Ammon's horn (tissue), 1 donor: ENCODE measurements at places on chromosomes 7 and 10.

GRCh38 chr7:139889186-139889871, 60.3 kb downstream of the TBXAS1 start:
- DNase-seq = no peak

DNA sequence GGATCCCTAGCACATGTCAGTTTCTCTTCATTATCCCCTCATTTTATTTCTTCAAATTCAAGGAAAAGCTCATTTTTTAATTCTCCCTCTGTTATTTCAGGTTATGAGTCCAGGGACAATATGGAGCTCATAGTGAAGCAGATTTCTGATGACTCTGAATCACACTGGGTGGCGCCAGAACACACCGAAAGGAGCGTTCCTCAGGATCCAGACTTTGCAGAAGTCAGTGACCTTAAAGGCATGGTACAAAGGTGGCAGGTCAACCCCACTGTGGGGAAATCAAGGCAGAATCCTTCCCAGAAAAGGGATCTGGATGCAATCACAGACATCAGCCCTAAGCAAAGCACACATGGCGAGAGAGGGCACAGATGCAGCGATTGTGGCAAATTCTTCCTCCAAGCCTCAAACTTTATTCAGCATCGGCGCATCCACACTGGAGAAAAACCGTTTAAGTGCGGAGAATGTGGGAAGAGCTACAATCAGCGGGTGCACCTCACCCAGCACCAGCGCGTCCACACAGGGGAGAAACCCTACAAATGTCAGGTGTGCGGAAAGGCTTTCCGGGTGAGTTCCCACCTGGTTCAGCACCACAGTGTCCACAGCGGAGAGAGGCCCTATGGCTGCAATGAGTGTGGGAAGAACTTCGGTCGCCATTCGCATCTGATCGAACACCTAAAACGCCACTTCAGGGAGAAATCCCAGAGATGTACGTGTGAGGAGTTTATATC, 21.4 kb downstream of the ZKSCAN5 start:
- DNase-seq = no peak

DNA sequence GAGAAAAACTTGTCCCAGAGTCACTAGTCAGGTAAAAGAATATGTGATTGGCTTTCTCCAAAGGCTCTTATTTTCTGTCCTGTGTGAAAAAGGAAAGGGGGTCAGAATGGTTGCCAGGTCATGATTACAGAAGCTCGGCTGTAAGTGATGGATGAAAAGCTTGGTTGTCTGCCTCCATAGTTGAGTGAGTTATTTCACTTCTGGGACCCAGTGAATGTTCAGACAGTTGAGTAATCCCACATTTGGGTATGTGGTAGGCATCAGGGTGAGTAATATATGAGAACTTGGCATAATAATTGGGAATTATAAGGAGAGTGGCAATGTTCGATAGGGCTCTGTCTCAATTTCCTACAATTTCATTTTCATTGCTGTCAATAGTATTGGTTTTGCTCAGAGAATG, 72.5 kb downstream of the BBS9 start:
- DNase-seq = no peak

- no peak for DNase-seq
Observed at GRCh38 chr10:131569851-131570715, 258.6 kb upstream of the TCERG1L start.

DNA sequence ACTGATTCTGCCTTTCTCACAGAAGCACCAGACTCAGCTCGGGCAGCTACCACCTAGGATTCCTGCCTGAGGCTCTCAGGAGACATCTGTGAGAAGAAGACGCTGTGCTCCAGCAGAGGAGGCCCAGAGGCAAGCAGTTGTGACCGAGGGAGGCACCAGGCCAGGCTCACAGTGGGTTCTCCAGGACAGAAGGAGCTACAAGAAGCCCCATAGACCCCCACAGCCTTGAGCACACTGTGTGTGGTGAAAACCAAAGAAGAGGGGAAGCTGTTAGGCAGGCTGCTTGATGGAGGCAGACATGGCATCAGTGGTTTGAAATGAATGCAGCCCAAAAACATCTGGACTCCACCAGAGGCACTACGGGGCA, 198.8 kb downstream of the GRID1 start:
- no peak for DNase-seq

DNA sequence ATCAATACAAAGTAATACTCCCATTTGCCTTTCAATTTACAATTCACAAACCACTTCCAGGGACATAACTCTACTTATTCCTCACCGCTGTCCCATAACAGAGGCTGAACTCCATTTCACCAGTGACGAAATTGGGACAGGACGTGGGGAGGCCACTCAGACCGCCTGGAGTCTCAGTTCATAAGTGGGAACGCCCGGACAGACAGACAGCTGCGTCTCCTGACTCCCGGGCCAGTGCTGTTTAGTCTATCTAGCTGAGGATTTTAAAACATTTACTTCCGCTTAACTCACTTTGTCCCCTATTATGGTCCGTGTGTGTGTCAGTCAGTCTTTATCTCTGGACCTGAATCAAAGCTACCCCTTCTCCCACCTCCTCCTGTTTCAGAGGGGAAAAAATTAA, 67.4 kb upstream of the ZNF438 start:
- no peak for DNase-seq

DNA sequence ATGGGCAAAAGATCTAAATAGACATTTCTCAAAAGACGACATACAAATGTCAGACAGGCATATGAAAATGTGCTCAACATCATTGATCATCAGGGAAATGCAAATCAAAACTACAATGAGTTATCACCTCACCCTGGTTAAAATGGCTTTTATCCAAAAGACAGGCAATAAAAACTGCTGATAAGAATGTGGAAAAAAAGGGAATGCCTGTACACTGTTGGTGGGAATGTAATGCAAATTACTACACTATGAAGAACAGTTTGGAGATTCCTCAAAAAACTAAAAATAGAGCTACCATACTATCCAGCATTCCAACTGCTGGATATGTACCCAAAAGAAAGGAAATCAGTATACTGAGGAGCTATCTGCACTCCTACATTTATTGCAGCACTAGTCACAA, 18.0 kb downstream of the GSDME start:
- no peak for DNase-seq

DNA sequence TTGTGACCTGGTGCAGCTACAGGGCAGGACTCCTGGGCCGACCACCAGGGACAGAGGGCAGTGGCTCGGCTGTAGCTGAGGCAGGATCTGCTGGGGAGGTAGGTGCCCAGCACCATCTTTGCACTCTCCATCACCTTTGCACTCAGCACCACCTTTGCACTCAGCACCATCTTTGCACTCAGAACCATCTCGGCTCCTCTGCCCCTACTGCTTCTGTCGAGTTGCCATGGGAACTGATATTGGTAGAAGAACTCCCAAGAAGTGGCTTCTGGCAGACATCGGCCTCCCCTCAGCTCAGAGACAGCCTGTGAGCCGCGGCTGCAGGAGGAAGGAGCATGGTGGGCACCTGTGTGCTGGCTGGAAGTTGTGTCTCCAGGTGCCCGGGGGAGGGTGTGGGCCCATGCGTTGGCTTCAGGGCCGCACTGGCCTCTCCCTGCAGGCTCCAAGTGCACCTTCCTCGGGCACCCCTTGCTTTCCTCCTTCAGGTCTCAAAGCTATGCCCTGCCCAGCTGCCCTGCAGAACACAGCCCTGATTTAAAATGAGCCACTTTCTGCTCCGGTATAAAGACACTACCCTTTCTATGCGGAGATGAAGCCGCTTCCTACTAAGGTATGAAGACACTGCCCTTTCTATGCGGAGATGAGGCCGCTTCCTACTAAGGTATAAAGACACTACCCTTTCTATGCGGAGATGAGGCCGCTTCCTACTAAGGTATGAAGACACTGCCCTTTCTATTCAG, 514.5 kb downstream of the PTPRN2 start:
- no peak for DNase-seq

GRCh38 chr10:110147961-110148360, 59.4 kb upstream of the MXI1 start:
- no peak for DNase-seq

- DNase-seq = no peak
Observed at GRCh38 chr7:156196649-156197048, 384.4 kb upstream of the SHH start.

GRCh38 chr7:46932676-46933424, 649.1 kb downstream of the TNS3 start:
- DNase-seq = no peak

DNA sequence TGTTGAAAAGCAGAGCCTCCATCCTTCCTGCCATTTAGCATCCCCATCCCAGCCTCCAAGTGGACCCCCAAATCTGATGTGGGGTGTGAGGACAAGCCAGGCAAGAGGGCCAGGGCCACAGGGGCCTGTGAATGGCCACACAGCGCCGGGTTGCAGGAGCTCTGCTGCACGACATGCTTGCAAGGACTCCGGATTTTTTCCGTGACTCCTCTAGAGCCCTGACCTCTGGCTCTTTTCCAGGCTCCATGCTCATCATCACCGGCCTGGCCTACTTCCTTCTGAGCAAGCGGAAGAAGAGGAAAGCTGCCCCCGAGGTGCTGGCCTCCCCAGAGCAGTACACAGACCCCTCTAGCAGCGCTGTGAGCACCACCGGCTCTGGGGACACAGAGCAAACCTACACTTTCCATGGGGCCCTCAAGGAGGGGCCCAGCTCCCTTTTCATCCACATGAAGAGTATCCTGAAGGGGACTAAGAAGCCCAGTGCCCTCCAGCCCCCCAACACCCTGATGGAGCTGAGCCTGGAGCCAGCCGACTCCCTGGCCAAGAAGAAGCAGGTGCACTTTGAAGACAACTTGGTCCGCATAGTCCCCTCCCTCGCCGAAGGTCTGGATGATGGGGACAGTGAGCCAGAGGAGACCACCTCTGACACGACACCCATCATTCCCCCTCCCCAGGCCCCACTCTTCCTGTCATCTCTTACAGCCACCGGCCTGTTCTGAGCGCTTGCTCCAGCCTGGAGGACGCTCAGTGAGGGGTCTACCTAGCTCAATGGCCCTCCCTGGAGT, 23.5 kb downstream of the TMEM72 start:
- no peak for DNase-seq

GRCh38 chr7:134747326-134747725, 32.1 kb upstream of the CALD1 start:
- no peak for DNase-seq

DNA sequence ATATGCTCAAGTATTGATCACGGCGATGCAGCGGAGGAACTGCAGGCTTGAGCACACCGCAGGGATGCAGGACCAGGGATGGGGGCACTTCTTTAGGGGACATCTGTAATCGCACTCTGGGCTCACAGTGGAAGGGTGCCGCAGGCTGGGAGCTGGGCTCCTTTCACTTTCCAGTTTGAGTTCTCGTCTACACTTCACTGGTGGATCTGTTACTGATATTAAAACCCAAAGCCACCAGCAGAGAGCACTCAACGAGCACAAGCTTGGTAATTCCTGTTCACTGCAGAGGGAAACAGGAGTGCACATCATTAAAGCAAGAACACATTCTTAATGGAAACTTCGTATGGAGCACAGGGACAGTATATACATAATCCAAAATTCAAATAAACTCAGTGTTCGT, 91.3 kb downstream of the PARD3 start:
- DNase-seq = peak; percentile 74

- DNase-seq = no peak
Observed at GRCh38 chr7:64628192-64628591, 37.7 kb upstream of the ZNF107 start.

DNA sequence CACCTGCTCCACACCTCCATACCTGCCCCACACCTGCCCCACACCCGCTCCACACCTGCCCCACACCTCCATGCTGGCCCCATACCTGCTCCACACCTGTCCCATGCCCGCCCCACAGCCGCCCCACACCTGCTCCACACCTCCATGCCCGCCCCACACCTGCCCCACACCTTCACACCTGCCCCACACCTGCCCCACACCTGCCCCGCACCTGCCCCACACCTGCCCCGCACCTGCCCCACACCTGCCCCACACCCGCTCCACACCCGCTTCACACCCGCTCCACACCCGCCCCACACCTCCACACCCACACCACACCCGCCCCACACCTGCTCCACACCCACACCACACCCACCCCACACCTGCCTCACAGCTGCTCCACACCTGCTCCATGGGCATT, 53.0 kb downstream of the PARP12 start:
- no peak for DNase-seq

DNA sequence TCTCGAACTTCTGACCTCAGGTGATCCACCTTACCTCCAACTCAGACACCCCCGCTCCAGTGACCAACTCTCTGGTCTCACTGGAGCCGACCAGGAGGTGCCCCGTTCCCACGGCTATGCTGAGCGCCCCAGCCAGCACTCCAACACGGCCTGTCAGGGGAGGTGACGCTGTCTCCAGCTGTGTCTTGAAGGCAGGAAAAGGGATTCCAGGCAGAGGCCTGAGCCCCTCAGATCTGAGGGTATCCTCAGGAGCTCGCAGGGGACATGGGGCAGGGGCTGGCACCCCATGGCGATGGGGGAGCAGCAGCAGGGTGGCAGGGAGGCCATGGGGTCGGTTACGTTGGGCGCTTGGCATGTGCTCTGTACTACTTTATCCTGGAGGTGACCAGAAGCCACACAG, 94.3 kb upstream of the RHEB start:
- DNase-seq = no peak

DNA sequence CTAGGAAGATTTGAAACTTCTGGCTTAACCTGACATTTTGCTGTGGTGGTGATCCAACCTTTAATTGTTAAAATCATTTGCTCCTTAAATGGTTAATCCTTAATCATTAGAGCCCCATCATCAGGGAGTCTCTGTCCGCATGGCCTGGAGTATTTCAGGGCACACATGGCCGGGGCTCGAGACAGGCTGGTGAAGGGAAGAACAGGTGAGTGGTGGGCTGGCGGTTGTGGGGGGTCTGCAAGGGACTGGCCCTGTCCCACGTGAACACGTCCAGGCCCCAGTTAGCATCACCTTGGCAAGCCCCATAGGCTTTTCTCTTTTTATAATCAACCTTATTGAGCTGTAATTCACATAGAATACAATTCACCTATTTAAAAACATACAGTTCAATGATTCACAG, 109.5 kb downstream of the DNAJB6 start:
- DNase-seq = no peak

DNA sequence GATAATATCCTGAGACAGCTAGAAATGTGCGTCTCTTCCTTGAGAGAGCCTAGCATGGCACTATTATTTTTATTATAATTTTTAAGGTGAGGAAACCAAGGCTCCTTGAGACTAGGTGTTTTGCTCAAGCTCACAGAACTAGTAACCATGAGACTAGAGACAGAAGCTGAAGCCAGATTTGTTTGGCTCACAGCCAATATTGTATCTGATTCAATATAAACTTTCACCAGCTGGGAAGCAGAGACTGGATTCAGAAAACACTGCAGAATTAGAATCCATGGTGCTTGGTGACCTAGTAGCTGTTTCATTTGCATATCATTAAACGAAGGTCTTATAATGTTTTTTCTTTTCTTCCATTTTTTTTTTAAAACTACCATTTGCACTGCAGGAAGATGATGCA, 64.4 kb downstream of the DNAJB9 start:
- DNase-seq = no peak

GRCh38 chr10:13938950-13939349, 352.2 kb downstream of the PRPF18 start:
- no peak for DNase-seq

- peak; percentile 48 for DNase-seq
Observed at GRCh38 chr10:106935978-106936451, 228.5 kb downstream of the SORCS1 start.

GRCh38 chr7:146146831-146147486, 30.4 kb downstream of the CNTNAP2 start:
- DNase-seq = no peak

- DNase-seq = no peak
Observed at GRCh38 chr7:128831178-128831993, 1.2 kb downstream of the FLNC start.
